Nephron progenitor cell (in vitro differentiated cells): ENCODE measurements at places on chromosomes 13 and 19.
A peak's percentile ranks its signal among the peaks of the same experiment; 100 is the strongest.

- no peak for DNase-seq
These were observed 285.8 kb upstream of the KLHL1 start for GRCh38 chr13:70394031-70394548.

GRCh38 chr13:104779311-104779993 lies 1713.2 kb upstream of the SLC10A2 start:
- peak; percentile 8 for DNase-seq

DNA sequence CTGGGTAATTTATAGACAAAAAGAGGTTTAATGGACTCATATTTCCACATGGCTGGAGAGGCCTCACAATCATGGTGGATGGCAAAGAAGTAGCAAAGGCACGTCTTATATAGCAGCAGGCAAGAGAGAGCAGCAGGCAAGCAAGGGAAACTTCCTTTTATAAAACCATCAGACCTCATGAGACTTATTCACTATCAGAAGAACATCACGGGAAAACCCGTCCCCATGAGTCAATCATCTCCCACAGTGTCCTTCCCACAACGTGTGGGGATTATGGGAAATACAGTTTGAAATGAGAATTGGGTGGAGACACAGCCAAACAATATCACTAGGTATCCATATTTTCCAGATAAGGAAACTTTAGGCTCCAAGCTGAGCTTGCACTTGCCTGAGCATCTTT lies 9.5 kb upstream of the CYP2B6 start:
- DNase-seq = no peak

DNA sequence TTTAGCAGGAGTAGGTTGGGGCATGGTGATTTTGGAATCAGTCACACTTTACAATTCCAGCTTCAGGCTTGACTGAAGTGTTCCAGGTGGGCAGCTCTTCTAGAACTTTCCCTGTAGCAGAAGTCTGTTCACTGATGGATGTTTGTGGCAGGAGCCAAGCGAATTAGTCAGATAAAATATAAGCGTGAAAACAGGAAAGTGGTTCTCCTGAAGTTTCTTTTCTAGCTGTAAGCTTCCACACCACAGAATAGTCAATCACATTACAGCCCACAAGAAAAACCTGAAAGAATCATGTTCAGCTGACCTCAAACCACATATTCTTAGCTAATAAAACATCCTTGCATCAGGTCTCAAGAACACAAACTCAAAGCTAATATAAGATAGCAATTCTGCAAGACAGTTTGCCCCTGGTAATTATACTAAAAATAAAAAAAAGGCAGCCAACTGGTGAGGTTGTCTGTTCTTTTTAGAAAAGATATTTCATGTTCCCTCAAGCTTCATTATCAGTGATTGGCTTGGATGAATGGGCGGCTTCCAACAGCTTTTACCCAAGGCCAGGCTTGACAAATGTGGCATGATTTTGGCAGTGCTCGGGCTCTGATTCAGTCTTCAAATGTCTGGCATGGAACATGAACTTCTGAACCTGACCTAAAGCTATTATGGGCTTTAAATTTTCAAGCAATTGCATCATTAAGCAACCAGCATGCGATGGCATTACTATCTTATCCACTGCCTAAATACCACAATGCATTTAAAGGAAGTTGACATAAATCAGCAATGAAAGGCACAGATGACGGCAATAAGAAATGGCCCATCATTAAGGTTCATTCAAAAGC lies 136.8 kb downstream of the DCLK1 start:
- DNase-seq = no peak

DNA sequence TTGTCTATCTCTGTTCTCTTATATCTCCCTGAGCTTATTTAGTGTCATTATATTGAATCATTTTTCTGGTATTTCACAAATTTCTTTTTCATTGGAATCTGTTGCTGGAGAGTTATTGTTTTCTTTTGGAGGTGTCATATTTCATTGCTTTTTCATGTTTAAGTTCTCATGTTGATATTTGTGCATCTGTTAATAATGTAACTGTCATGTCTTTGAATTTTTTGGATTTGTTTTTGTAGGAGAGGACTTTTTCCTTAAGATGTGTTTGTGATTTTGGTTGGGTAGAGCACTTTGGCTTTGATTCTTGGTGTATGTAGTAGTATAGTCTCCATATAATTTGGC lies 64.0 kb downstream of the DNAJC3 start:
- DNase-seq = no peak

DNA sequence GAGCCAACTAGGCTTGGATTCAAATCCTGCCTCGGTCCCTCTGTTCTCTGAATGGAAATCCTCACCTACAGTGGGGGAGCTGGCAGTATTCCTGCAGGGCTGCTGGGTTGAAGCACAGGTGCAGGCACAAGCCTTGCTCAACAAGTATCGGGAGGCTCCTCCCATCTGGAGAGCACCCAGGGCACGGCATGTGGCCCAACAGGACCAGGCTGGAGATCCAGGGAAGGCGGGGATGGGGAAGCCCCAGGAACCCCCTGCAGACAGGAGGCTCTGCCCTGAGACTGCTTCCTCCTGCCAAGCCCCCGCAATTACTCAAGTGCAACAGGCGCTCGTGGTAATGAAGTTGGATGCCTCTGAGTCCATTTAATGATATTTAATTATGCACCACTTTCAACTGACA lies 128.0 kb upstream of the VSTM2B start:
- no peak for DNase-seq

GRCh38 chr13:101019126-101019525 lies 344.5 kb upstream of the TMTC4 start:
- DNase-seq = no peak

DNA sequence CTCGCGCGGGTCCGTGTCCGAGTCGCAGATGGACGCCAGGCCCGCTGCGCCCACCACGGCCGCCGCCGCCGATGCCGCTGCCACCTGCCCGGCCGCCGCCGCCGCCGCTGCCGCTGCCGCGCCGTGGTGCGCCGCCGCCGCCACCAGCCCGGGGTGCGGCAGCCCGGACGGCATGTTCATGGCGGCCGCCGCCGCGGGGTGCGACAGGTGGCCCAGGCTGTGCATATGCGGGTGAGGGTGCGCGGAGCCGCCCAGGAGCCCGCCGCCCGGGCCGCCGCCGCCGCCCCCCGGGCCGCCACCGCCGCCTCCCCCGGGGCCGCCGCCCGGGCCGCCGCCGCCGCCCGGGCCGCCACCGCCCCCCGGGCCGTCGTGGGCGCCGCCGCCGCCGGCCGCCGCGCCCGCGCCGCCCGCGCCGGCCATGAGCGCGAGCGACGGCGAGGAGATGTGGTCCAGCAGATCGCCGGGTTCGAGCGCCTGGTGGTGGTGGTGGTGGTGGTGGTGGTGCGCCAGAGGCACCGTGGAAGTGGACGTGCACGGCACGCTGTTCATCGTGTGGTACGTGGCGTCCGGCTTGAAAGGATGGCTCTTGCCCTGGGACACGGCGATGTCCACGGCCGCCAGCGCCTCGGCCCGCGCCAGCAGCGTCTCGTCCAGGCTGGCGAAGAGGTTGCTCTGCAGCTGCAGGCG lies 1.3 kb downstream of the POU4F1 start:
- DNase-seq = no peak

- DNase-seq = no peak
These were observed 406.2 kb downstream of the SUCLA2 start for GRCh38 chr13:47594833-47595232.

- no peak for DNase-seq
These were observed 1.3 kb downstream of the TBXA2R start for GRCh38 chr19:3605361-3605760.

- DNase-seq = peak; percentile 50
These were observed at the start of gene EBI3 for GRCh38 chr19:4229179-4229931. Gene EBI3, plus strand, starts transcription at chr19:4229523. Its CDS starts 28 bp downstream, at chr19:4229551.

GRCh38 chr19:3766520-3766919 lies 4.0 kb downstream of the MRPL54 start:
- DNase-seq = no peak

DNA sequence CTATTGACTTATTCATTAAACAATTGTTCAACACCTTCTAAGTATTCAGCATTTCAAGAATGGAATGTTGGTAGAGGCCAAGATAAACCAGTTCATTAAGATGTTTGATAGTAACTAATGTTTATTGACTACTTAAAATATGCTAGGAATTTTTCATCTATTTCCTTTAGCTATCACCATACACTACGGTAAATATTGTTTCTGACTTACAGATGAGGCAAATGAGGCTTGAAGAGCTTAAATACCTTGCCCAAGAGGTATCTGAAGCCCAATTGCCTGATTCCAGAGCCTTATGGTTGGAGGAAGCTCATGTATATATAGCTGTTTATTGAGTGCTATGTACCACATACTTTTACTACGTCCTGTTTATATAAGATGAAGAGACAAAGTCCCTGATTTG lies 286.2 kb downstream of the NDFIP2 start:
- DNase-seq = no peak

GRCh38 chr13:94234738-94235137 lies 244.7 kb downstream of the DCT start:
- DNase-seq = no peak

- DNase-seq = no peak
These were observed 35.0 kb downstream of the KEAP1 start for GRCh38 chr19:10468133-10468532.

- no peak for DNase-seq
These were observed 78.6 kb downstream of the SPACA7 start for GRCh38 chr13:112454648-112455334.

DNA sequence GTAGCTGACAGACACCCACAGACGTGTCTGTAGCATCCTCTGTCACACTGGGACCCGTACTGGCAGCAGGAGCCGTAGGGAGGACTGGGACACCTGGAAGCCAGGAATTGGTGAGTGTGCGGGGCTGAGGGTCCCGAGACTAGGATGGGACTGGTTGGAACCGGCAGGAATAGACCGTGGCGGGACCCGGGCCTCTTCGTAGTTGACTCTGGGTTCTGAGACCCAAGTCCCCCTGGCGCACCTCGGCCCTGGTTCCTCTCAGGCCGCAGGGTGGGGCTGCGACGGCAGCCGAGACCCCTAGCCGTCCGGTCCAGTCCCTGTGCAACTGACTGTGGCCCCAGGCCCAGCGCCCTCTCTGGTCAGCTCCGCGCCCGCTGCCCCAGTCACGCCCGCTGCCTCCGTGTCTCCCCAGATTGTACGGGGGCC lies 64.7 kb downstream of the ZNF823 start:
- no peak for DNase-seq

- DNase-seq = peak; percentile 86
These were observed at the start of gene JAK3 for GRCh38 chr19:17847538-17848366. Gene JAK3, minus strand, starts transcription at chr19:17847982. Its CDS starts 3,565 bp downstream, at chr19:17844417.

DNA sequence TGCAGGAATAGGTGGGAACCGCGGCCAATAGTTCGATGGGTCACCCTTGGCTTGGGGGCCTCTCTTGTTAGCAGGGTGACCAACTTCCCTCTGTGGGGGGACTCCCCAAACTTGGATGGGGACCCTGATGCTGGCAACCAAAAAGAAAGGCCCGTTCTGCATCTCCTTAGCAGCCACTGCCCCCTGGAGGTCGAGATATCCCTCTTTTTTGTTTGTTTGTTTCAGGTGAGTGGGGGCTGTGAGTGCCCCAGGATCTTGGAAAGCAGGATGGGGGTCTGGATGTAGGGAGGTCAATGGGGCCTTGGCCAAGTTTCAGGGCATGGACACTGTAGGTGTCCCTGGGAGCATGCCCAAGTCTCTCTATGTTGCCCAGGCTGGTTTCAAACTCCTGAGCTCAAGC lies 7.7 kb upstream of the CRTC1 start:
- no peak for DNase-seq

DNA sequence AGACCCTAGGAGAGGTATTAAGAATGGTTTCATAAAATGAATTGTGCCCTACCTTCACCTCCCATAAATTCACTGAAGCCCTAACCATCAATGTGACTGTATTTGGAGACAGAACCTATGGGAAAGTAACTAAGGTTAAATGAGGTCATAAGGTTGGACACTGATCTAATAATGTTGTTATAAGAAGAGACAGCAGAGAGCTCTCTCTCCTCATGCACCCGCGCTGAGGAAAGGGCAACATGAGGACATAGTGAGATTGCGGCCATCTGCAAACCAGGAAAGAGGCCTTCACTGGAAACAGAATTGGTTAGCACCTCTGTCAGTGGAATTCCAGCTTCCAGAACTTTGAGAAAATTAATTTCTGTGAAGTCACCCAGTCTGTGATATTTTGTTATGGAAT lies 1396.1 kb upstream of the MIR17HG start:
- peak; percentile 4 for DNase-seq

GRCh38 chr19:46606681-46607447 lies 5.7 kb downstream of the CALM3 start:
- DNase-seq = no peak

DNA sequence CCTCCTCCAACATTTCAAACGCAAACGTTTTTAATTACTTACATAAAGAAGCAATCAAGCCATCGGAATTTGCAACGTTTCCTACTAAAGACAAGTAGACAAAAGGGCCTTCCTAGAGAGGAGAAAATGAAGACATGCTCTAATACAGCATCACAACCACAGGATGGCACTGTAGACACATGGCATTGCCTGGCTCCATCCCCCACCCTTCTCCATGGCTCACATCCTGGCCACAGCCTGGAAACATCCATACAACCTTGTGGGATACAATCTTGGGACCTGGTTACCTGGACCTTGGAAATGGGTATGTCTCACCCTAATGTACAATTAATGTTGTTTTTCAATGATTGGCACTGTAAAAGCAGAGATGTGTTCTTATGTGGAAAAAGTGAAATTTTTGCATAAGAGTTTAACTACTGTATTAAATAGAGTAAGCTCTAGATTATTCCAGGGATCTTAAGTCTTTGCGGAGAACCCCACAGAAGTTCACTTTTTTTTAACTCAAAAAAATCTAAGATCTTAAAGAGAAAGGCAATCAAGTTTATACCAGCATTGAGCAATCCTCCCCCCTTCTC lies 21.5 kb downstream of the EBPL start:
- peak; percentile 49 for DNase-seq

- DNase-seq = no peak
These were observed 6.3 kb upstream of the CEACAM19 start for GRCh38 chr19:44664976-44665375.

GRCh38 chr19:58117841-58118575 lies 20.0 kb upstream of the ZSCAN18 start:
- no peak for DNase-seq

GRCh38 chr13:25649001-25649633 lies 277.3 kb downstream of the ATP8A2 start:
- DNase-seq = no peak

GRCh38 chr19:43553656-43554055 lies 20.7 kb downstream of the ZNF575 start:
- DNase-seq = no peak

DNA sequence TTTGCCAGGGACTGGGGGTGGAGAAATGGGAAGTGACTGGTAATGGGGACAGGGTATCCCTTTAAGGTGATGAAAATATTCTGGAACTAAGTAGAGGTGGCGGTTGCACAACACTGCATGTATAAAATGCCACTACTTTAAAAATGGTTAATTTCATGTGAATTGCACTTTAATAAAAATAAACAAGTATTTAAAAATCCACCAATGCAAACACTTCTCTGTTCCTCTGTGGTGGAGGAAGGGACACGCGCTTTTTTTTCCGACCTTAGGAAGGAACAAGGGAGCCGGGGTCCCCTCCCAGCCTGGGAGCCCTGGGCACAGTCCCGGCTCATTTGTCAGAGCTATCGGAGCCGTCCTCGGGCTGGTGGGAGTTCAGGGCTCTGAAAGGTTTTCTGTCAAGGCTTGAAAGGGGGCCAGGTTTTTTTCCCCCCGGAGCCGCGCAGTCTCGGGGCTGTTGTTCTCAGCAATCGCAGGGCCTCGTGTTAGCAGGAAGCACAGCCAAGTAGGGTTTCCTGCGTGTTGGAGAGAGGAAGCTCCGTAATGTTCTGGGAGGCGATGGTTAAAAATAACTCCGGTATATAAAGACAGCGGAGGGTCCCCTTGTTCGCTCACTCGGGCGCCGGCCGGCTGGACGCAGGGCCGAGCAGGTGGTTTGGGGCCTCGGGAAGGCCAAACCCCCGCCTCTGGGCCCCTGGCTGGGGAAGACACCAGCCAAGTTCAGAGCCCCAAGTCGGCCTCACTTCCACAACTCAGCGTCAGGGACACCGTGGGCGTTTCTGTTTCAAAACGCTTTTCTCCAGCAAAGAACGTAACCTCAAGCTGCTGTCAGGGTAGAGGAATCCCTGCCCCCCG lies 41.2 kb upstream of the KLF2 start:
- DNase-seq = no peak
